H1 (cell line): ENCODE measurements at places on chromosomes 11 and 22. TPM values are rescaled to one million over a fixed set of nuclear protein-coding genes. Genes with fewer than 3 reads are reported as not detected.

DNA sequence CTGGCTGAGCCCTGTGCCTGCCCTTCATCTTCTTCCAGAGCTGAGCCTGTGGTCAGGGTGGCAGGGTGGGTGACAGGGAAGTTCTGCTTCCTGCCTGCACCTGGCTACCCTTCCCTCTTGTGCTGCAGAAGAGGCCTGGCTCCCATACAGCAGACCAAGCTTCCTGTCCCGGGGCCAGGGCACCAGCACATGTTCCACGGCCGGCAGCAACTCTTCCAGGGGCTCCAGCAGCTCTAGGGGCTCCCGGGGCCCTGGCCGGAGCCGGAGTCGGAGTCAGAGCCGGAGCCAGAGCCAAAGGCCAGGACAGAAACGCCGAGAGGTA is 15.0 kb downstream of the ROBO3 start:
- no peak overlapping the region for H3K4me3 ChIP-seq
- no peak overlapping the region for H3K27ac ChIP-seq
- H3K4me1 ChIP-seq = peaks cover 6% of the 10 kb centered on the region
- no peaks in the 10 kb centered on the region for H3K36me3 ChIP-seq

DNA sequence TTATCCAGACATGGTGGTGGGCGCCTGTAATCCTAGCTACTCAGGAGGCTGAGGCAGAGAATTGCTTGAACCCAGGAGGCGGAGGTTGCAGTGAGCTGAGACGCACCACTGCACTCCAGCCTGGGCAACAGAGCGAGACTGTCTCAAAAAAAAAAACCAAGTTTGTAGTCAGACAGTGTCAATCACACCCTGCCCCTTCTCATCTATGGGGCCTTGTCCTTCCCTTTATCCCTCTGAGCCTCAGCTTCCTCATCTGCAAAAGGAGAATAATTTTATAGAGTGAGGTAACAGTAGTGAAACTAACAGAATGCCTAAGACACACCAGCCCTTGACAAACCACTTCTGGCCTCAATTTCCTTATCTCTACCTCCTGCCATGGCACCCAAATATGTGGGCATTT is 10.7 kb downstream of the BCL9L start:
- H3K27me3 ChIP-seq = no peaks in the 10 kb centered on the region
- H3K27ac ChIP-seq = no peak overlapping the region
- H3K36me3 ChIP-seq = no peaks in the 10 kb centered on the region
- no peak for DNase-seq
- peaks cover 80% of the 10 kb centered on the region for H3K4me1 ChIP-seq

OR51B2 gene
- polyA plus RNA-seq = not detected in 2 replicates

KRTAP5-9 gene
- 0.11 TPM in 1 of 2 replicates, not detected in the other for polyA plus RNA-seq

DNA sequence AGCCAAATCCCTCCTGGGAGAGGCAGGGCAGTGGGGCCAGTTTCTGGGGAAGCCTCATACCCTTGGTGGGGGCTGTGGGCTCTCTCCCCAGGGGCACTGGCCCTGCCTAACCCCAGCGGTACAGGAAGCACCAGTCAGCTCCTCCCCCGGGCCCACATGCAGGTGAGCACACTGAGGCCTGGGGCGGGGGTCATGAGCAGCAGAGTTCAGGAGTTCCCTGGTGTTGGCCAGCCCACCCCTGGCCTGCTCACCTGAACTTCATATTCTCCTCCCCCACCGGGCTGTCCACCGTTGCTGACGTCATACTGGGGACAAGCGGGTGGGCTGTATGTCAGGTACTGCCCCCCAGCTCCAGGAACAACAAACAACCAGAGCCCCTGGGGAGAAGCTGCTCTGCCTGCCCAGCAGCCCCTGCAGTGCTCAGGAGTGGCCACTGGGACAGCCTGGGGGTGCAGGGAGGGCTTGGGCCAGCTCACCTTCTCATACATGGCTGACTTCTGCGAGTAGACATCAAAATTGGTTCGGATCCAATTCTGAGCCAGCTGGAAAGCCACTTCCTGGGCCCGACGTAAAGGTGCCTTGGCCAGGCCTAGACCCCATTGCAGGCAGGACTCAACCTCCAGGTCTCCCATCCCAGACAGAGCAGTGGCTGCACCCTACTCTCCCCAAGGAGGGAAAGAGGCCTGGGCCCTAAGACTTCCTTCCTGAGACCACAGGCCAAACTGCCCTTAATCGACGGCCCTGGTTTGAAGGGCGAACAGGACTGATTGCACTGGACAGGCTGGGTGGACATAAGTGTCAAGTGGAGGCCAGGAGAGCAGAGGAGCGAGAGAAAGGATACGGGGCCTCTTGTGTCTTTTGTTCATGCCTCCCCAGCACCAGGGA is 20.8 kb downstream of the TREH start:
- H3K4me1 ChIP-seq = no peaks in the 10 kb centered on the region
- H3K27me3 ChIP-seq = no peaks in the 10 kb centered on the region

GRCh38 chr11:72254299-72254993 is 10.5 kb upstream of the PHOX2A start:
- no peak overlapping the region for H3K27ac ChIP-seq
- no peak for DNase-seq
- H3K27me3 ChIP-seq = no peaks in the 10 kb centered on the region
- no peak overlapping the region for H3K4me3 ChIP-seq
- no peaks in the 10 kb centered on the region for H3K4me1 ChIP-seq
- H3K36me3 ChIP-seq = no peaks in the 10 kb centered on the region
